ENCODE measurements at places on chromosomes 12 and 14. TPM values are rescaled to one million over a fixed set of nuclear protein-coding genes. Genes with fewer than 3 reads are reported as not detected.

The DEPDC4 gene
- total RNA-seq: 2.4 TPM

The DNM1L gene
- total RNA-seq: 209 TPM

The CDK2 gene
- 5.3 TPM for total RNA-seq

The KCNA1 gene
- 7.3 TPM for total RNA-seq

The IAPP gene
- total RNA-seq: under 0.01 TPM

The OR6C70 gene
- not detected for total RNA-seq

The ANG gene
- total RNA-seq: 0.82 TPM

The MDM1 gene
- 16.7 TPM for total RNA-seq

The KHNYN gene
- 13.9 TPM for total RNA-seq

The IQSEC3 gene
- 4.1 TPM for total RNA-seq

The C3AR1 gene
- 1.6 TPM for total RNA-seq

The FOXA1 gene
- not detected for total RNA-seq

The CPSF2 gene
- total RNA-seq: 18.3 TPM

The CEBPE gene
- total RNA-seq: not detected

The ACADS gene
- total RNA-seq: 4.9 TPM

The CAPZA3 gene
- not detected for total RNA-seq

The ACVRL1 gene
- total RNA-seq: 9.4 TPM

The CRACR2A gene
- 0.82 TPM for total RNA-seq

DNA sequence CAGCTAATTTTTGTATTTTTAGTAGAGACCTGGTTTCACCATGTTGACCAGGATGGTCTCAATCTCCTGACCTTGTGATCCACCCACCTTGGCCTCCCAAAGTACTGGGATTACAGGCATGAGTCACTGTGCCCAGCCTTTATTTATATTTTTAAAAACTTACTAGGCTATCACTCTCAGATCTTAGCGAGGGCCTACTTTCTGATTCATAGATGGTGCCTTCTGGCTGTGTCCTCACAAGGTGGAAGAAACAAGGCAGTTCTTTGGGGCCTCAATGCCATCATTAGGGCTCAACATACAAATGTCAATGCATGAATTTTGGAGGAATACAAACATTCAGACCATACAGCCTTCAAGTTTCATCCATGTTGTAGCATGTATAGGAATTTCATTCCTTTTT is 2.4 kb upstream of the DGLUCY start:
- DNase-seq: no peak

DNA sequence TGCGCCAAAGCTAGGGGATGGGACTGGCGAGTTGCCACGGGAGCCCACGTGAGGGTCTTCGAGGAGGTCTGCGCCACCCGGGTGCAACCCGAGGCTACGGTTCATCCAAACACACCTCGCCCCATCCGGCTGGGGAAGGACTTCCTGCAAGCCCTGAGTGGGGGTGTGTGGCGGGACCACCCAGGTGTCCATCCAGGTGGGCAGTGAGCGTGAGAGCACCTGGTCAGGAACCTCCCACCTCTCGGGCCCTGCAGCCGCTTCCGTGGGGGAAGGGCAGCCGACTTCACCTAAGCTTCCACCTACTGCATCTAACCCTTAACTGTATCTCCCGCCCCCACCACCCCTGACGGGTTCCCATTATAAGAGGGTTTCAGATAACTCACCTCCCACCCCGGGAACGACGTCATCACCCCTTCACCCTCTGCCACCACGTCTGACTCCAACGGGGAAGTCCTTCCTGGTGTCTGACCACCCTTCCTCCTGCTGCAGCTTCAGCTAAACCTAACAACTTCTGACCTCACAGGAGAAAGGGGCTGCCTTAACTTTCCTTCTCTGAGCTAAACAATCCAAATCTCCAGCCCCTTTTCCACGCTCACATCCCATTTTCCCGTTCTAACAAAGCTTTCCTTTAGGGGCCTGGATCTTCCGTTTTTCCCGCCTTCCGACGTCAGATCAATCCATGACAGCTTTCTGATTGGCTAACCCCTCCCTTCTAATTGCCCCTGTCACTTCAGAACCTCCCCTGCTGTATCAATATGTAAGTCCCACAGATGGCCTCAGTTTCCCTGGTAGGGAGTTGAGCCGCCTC is 27.4 kb upstream of the SMUG1 start:
- DNase-seq: no peak

DNA sequence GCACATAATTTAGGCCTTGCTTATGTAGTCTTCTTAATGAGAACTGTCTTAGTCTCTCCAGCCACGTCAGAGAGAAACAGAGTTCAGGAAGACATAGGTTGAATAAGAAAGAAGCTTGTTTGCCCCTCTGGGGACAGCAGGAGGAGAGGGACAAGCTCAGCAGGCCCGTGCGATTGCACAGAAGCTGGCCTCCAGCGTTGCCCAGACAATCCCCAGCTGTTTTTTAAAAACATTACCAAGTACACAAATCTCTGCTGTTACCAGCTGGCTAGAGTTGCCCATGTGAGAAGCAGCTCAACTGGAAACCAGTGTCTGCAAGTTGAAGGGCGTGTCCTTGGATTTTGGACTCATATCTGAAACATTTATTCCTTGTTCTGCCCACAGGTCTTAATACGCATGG is 232.6 kb downstream of the EFCAB11 start:
- DNase-seq: no peak

DNA sequence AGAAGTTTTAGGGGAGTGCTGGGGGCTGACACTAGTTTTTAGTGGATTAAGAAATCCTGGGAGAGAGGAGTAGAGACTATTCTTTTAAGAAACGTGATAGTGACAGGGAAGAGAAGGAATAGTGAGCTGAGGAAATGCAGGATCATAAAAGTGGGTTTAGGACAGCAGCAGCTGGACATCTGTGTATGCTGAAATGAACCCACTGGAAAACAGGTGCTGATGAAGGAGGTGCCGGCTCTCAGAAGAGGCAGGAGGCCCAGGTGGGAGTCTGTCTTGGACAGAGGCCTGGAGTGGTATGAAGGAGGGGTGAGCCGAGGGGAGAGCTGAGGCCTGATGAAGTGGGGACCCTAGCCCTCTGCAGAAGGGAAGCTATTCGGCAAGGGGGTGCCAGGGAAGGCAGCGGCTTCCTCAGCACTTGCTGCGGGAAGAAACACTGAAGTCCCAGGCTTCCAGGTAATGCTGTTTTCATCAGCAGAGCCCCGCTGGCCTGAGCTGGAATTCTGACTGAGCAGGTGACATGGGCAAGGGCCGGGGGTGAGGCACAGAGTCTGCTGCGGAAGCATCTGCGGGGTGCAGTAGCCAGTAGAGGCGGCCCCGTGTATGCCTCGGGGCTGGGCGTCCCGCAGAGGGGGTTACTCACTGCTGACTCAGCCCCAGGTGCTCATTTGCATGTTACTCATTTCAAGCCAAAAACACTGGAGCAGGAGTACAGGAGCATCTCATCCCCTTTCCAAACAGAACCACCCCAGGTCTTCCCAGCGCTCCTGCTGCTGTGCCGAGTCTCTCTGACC is 89.7 kb downstream of the TMCC3 start:
- no peak for DNase-seq

DNA sequence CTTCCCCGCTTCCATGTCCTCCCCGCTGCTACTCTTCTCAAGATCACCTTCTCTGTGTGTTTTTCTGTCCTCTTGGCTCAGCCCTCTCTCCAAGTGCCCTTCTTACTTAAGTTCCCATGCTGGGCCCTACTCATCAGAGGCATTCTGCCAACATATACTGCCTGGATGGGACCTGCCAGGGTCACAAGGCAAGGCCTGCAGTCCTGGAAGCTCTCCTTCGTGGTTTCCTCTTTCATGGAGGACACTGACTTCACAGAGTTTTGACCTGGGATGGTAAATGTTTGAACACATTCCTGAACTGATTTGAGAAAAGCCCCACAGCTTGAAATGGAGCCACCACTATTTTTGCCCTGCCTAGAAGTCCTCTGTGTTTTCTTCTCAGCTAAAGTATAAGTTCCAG is 140.9 kb downstream of the TMEM30B start:
- no peak for DNase-seq

DNA sequence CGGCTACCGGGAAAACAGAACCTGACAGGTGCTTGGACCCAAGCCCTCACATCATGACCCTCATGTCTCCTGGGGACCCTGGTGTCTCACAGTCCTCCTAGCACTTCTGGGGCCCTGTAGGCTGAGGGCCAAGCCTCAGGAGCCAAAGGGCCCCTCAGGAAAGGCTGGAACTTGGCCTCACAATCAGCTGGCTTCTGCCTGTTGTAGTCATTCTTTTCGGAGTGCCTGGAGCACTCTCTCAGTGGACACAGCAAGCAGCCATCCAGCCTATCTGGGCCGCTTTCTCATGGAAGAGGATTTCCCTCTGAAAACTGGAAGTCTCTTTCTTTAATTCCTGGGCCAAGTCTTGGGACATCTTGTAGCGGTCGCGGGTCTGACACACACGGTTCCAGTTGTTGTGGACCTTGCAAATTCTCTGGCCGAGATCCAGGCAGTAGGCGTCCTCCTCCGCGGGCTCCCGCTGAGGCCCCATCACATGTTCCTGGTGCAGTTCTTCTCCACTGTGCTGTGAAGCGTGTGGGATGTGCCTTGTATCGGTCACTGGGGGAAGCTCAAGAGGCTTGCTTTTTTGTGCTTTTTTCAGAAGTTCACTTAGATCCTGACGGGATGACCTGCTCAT is 169.3 kb downstream of the EMP1 start:
- no peak for DNase-seq

GRCh38 chr12:40446385-40446784 is 221.6 kb downstream of the LRRK2 start:
- no peak for DNase-seq

DNA sequence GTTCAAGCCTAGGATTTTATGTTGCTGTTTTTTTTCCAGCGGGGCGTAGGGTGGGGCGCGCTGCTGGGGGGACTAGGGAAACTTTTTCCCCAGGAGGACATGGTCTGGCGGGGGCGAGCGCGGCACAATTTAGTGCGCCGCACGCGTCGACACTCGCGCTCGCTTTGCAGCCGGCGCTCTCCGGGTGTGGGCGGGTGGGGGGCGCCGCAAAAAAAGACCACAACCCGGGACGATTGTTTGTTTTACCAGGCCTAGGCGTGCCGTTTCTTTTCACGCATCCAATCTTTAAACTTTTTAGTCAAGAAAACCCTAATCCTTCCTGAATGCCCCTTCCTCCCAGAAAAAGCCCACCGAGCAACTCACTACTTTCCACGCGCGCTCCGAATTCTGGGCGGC is 865 bp upstream of the ZFP36L1 start:
- DNase-seq: no peak

- DNase-seq: no peak
Measured at GRCh38 chr14:82270286-82270685, 736.6 kb upstream of the SEL1L start.

GRCh38 chr12:6828781-6829535 is 751 bp downstream of the P3H3 start:
- DNase-seq: peak; percentile 60

GRCh38 chr12:44286821-44287505 is 451.1 kb downstream of the TMEM117 start:
- DNase-seq: no peak

GRCh38 chr12:3040026-3040656 is 37.0 kb upstream of the TSPAN9 start:
- no peak for DNase-seq

DNA sequence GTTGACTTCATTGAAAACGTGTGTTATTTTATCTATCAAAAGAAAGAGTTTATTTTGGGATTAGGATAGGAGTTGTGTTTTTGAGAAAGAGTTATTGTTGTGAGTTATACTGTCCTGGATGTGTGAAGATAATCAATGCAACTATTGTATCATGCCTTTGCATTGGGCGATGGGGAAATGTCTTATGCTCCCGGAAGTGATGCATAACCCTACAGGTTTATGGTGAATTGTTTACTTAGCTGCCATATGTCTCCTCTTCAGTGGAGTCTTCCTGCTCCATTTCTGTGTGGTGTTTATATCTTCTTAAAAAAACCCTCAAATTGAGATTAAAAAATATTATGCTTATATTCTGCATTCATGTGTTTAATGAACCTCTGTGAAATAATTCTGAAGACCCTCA is 6.5 kb downstream of the PDE3A start:
- no peak for DNase-seq

GRCh38 chr12:97048421-97049035 is 141.5 kb downstream of the NEDD1 start:
- DNase-seq: no peak

DNA sequence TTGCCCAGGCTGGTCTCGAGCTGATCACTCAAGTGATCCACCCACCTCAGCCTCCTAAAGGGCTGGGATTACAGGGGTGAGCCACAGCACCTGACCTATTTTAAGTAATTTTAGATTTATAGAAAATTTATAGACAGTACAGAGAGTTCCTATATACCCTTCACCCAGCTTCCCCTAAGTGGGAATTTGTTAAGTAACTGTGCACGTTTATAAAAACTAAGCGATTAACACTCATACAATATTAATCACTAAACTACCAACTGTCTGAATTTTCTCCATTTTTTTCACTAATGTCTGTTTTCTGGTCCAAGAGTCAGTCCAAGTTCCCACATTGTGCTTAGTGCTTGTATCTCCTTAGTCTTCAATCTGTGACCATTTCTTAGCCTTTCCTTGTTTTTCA is 5.5 kb downstream of the IL31 start:
- no peak for DNase-seq

- no peak for DNase-seq
Measured at GRCh38 chr14:93262446-93262845, 55.4 kb downstream of the UBR7 start.

DNA sequence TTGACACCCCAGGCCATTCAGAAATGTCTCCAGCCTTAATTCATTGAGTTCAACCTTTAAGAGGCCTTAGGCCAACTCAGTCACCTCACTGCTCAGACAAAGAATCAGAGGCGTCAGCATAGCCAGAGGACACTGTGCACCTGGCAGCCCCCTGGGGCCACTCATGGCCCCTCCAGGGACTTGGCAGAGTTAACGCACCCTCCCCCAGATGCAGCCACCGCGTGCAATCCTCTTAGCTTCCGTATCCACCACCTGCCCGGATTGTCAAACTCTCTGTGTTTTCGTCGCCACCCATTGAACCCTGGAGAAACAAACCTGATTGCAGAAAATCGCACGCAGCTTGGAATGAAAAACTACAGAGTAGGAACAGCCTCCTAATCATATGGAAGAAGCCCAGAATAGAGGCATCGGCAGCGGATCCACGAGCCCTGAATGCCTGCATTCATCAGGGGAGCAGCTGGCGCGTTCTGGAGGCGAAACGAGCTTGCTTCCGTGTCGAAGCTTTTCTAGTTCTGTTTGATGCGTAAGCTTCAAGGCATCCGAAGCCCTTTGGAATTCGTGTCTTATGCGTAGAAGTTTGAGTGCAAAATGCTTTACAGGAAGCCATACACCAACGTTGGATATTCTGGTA is 22.4 kb downstream of the BRI3BP start:
- DNase-seq: peak; percentile 44

DNA sequence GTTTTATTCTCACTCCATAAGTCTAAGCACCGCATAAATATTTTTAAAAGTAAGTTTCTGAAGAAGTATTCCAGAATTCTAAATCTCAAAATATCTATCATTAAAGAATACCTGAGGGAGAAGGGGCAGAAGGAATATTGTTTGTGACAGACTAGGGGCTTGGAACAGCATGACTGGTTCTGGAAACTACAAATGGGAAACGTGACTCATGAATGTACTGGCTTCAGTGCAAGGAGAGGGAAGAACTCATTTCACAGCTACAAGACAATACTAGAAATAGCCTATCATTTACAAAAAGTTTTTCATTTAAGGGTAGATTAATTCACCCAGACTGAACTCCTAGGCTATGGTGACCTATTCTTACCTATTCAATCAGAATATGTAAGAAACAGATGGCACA is 121.3 kb downstream of the SLC25A21 start:
- DNase-seq: no peak

GRCh38 chr12:17592472-17592871 is 497.5 kb downstream of the RERGL start:
- DNase-seq: no peak

GRCh38 chr14:100564512-100564911 is 22.7 kb downstream of the BEGAIN start:
- DNase-seq: no peak

Data from frontal cortex (tissue), 4 donors.